Chondrocyte (in vitro differentiated cells): ENCODE measurements at places on chromosomes 2 and 18. TPM values are rescaled to one million over a fixed set of nuclear protein-coding genes. Genes with fewer than 3 reads are reported as not detected.

- H3K4me1 ChIP-seq, result peaks cover 48% of the 10 kb centered on the region
- H3K4me3 ChIP-seq, result peak overlapping the region; percentile 41
- H3K27me3 ChIP-seq, result peaks cover 72% of the 10 kb centered on the region
- peak; percentile 74 for DNase-seq
- H3K36me3 ChIP-seq, result peaks cover 3% of the 10 kb centered on the region
Measured at GRCh38 chr2:44938287-44939105, 3.0 kb upstream of the SIX3 start.

- peaks cover 15% of the 10 kb centered on the region for H3K4me1 ChIP-seq
- no peak overlapping the region for H3K4me3 ChIP-seq
- H3K27ac ChIP-seq, result no peak overlapping the region
- H3K36me3 ChIP-seq, result peaks cover 1% of the 10 kb centered on the region
Measured at GRCh38 chr2:80302314-80303005, 2.1 kb downstream of the LRRTM1 start.

The TOGARAM2 gene
- total RNA-seq, result 0.07 to 0.72 TPM (median 0.49 TPM) in 3 replicates

DNA sequence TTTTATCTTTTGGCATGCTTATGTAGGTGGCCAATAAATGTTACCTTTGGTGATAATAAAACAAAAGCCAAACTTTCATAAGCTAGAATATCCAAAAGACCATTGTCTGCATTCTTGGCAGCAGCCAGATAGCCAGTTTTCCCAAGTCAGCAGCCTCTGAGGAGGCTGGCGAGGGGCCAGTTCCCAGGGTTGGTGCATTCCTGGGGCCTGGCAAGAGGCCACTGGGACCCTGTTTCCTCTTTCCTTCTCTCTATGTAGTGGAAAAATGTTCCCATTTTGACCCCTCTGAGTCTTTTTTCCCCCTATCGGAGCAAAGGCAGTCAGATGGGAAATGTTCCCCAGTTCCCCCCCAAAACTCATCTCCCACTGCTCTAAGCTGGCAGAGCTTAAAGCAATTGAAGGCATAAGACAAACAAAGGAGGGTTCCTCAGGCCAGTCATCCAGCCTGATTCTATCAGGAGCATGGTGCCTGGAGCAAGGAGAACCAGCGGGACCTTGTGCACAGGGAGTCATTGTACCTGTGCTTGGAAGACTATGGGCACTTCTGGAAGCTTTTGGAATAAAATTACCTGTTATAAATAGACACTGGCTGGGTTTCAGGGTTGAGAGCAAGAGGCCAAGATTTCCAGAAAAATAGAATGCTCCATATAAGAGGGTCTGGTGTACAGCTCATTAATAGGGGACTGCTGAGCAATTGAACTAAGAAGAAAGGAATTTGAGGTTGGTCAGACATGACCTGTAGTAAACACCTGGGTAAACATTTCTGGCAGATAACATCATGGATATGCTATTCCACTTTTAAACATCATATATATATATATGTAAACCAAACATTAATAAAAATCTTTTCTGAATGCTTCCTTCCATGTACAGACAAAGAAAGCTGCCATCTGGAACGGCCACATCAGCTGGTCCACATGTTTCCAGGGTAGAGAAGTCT is 63.4 kb downstream of the NCKAP5 start:
- DNase-seq, result no peak
- no peaks in the 10 kb centered on the region for H3K27me3 ChIP-seq
- H3K4me3 ChIP-seq, result no peak overlapping the region
- peaks cover 29% of the 10 kb centered on the region for H3K4me1 ChIP-seq

DNA sequence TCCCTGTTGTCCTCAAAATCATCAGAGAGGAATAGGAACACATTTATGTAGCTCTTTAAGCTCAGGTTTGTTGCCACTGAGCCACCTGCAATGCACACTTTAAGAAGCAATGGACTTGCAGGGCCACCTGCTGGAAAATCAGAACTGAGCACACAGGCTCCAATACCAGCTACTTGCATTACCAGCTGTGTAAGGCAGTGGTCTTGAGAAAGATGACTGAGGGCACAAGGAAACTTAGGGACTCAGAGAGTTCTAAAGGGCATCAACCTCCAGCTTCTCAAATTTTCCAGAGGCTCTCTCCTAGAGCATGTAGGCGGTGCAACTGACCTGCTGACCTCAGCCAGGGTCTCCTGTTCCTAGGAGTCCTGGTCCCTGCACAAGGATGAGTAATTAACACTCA is 2.5 kb upstream of the CNDP2 start:
- peaks cover 1% of the 10 kb centered on the region for H3K36me3 ChIP-seq
- H3K4me1 ChIP-seq, result peaks cover 24% of the 10 kb centered on the region
- no peak overlapping the region for H3K27ac ChIP-seq
- peaks cover 2% of the 10 kb centered on the region for H3K27me3 ChIP-seq
- DNase-seq, result no peak

DNA sequence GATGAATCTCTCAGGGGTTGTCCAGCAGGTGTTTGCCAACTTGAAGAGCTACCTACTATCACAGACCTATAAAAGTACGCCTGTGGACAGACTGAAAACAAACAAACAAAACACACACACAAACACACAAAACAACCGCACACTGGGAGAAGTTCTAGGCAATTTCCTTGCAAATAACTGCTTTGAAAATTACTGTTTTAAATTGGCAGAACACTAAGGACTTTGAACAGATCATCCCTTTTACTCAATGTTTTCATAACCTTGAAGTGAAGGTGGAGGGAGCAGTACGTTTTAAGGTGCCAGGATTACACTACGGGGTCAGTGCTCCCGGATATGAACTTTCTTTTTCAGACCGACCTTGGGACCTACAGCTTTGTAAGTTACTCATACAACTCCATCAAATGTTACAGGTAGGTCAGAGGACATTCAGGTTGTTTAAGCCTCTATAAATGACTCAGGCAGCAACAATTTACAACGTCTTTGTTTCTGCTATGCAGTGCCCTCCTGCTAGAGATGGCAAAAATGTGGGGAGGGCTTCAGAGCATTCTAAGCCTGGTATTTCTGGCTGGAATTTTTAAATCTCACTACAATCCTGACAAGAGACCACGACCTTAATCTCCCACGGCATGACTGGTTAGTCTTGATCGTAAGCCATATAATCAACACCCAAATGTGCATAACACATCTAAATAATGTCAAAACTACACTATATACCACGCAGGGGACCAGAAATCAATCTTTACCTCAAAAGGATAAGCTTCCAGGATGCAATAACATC is 1.4 kb upstream of the SLC20A1 start:
- H3K27ac ChIP-seq, result peak overlapping the region; percentile 87
- no peak for DNase-seq
- H3K27me3 ChIP-seq, result no peaks in the 10 kb centered on the region

The CRYBA2 gene
- not detected in 3 replicates for total RNA-seq

DNA sequence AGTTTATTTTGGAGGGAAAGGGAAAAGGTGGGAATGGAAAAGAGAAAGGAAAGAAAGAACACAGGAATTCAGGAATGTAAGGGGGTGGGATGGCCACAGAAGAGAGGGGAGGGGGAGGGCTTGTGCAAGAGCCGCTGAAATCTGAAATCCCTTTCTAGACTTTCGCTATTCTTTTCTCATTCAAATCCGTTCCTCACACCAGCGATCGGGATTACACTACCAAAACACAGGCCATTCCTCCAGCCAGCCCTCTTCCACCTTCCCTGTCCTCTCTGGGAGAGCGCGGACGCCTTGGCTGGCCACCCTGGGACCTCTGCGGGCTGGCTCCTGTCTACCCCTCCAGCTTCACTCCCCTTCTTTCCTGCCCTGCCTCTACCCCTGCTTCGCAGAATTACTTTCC is 102.3 kb downstream of the CDCA7 start:
- peaks cover 15% of the 10 kb centered on the region for H3K27me3 ChIP-seq
- DNase-seq, result no peak
- H3K4me1 ChIP-seq, result peaks cover 3% of the 10 kb centered on the region
- no peak overlapping the region for H3K27ac ChIP-seq

The GALM gene
- total RNA-seq, result 4.7 to 6.5 TPM (median 4.8 TPM) in 3 replicates

- no peak for DNase-seq
- no peak overlapping the region for H3K27ac ChIP-seq
- H3K4me3 ChIP-seq, result no peak overlapping the region
- H3K36me3 ChIP-seq, result no peaks in the 10 kb centered on the region
Measured at GRCh38 chr2:224611938-224612337, 26.8 kb upstream of the CUL3 start.

The IL18R1 gene
- total RNA-seq, result 0.37 to 1.1 TPM (median 0.49 TPM) in 3 replicates

The APOB gene
- 0.23 to 0.32 TPM (median 0.31 TPM) in 3 replicates for total RNA-seq

DNA sequence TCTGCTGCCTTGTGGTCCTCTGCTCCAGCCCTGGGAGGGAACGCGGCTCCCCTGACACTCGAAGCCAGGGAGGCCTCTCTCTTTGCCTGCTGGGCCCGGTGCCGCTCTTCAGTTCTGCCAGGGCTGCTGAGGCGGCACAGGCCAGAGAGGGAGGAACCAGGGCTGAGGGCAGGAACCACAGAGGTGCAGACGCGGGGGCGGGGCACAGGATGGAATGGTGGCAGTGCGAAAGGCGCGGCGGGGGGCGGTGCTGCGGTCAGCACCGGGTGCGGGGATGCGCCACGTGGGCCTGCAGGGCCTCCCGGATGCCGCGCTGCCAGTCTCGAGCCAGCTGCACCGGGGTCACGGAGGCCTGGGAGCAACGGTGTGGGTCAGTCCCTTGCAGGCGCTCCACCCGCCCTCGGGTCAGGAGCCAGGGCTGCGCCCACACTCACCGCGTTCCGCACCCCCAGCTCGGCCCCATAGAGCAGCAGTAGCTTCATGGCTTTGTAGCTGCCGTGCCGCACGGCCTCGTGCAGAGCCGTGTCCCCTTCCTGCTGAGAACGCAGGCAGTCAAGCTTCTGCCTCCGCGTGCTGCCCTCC is 4.4 kb downstream of the ANKRD23 start:
- H3K4me3 ChIP-seq, result no peak overlapping the region
- H3K27me3 ChIP-seq, result no peaks in the 10 kb centered on the region
- peaks cover 1% of the 10 kb centered on the region for H3K36me3 ChIP-seq
- peak; percentile 93 for DNase-seq
- H3K27ac ChIP-seq, result no peak overlapping the region
- no peaks in the 10 kb centered on the region for H3K4me1 ChIP-seq

The HOXD8 gene
- not detected in 3 replicates for total RNA-seq

The NYAP2 gene
- 0.05 TPM in 1 of 3 replicates, not detected in the others for total RNA-seq

The ETAA1 gene
- 10.2 to 14.8 TPM (median 11.2 TPM) in 3 replicates for total RNA-seq

DNA sequence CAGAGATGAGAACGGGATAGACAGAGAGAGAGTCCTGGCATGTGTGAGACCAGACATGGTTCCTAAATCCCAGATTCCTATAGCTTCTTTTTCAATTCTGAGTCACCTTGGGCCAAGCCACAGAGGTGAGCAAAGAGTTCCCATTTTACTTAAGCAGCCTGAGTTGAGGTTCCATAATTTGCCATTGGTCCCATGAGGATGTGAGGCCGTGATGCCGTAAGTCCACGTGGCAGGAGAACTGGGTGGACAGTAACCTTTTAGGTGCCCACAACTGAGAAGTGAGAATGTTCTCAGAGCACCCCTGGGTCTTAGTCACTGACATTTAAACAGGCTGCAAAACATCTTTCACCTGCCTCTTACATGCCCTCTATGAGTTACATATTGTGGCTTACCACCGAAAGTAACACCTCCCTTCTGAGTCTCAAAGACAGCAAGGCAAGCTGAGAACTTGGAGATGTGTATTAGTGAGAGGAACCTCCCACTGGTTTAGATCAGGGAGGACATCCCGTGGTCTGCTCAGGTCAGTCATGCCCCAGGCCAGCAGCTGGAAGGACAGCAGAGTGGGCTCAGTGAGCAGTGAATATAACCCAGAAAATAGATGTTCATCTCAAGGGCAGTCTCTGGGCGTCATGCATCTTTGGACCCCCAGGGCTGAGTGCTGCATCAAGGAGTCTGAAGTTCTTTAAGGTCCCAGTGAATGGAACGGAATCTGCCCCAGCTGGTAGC is 127.9 kb upstream of the LGALSL start:
- DNase-seq, result no peak
- no peaks in the 10 kb centered on the region for H3K27me3 ChIP-seq
- H3K27ac ChIP-seq, result no peak overlapping the region
- peaks cover 33% of the 10 kb centered on the region for H3K4me1 ChIP-seq
- H3K4me3 ChIP-seq, result no peak overlapping the region

The UGT1A4 gene
- not detected in 3 replicates for total RNA-seq

DNA sequence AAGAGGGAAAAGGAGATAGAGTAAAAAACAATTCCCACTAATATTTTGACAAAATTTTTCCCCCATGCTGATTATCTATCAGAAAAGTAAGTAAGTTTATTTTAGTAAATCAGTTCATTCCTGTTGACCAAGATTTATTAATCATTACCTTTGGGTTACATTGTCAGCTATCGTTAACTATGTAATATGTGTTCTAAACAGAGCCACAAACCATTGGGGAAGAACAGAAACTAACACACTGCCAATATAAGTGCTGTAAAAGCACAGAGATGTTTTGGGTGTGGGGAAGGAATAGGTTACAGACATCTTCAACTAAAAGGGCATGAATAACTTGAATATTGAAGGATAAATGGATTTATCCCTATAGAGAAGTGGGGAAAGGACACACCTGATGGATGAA is 42.5 kb upstream of the ACADL start:
- DNase-seq, result no peak
- H3K36me3 ChIP-seq, result no peaks in the 10 kb centered on the region
- H3K27ac ChIP-seq, result no peak overlapping the region
- no peaks in the 10 kb centered on the region for H3K4me1 ChIP-seq

DNA sequence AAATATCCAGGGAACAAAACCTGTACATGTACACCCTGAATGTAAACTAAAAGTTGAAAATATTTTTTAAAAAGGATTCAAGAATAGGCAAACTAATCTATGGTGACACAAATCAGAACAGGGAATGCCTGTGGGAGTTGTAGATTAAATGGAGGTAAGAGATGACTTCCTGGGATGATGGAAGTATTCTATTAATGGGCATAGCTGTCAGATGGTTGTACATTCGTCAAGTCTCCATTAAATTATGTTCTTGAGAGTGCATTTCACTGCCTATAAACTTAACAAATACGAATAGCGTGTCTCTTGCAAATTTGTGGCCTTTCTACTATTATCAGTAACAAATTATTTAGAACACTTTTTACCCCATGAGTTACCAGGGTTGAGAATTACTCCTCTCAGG is 207.0 kb downstream of the HNMT start:
- H3K36me3 ChIP-seq, result peaks cover 2% of the 10 kb centered on the region
- no peak overlapping the region for H3K4me3 ChIP-seq
- DNase-seq, result no peak

GRCh38 chr2:162734866-162735265 is 103.7 kb downstream of the KCNH7 start:
- no peaks in the 10 kb centered on the region for H3K36me3 ChIP-seq
- H3K4me1 ChIP-seq, result no peaks in the 10 kb centered on the region
- DNase-seq, result no peak
- H3K27me3 ChIP-seq, result peaks cover 12% of the 10 kb centered on the region
- H3K4me3 ChIP-seq, result no peak overlapping the region
- H3K27ac ChIP-seq, result no peak overlapping the region

GRCh38 chr2:151374436-151374835 is 17.0 kb downstream of the TNFAIP6 start:
- peak overlapping the region; percentile 4 for H3K27ac ChIP-seq
- DNase-seq, result no peak
- H3K4me1 ChIP-seq, result peaks cover 11% of the 10 kb centered on the region
- H3K27me3 ChIP-seq, result no peaks in the 10 kb centered on the region
- H3K4me3 ChIP-seq, result no peak overlapping the region
- H3K36me3 ChIP-seq, result no peaks in the 10 kb centered on the region
